ENCODE measurements at places on chromosomes 7 and 10. TPM values are rescaled to one million over a fixed set of nuclear protein-coding genes. Genes with fewer than 3 reads are reported as not detected.

The KNDC1 gene
- total RNA-seq, result not detected

The SLC4A2 gene
- 213 TPM for total RNA-seq

The FAM131B gene
- total RNA-seq, result 1.9 TPM

DNA sequence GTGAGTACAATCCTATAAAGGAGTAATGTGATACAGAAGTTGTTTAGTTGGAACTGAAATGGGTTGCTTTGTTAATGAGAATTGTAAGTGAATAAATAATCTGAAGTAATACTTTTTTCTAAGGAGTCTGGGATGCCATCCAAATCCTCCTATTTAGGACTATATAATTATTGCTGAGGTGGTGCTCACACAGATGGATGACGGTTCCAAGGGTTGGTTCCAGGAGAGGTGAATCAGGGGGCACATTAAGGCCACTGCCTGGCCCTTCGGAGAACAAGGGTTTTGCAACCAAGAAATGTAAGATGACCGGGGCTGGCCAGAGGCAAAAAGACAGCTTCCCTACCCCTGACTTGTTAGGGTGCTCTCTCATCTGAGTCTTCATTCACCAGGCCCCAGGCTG lies 352.7 kb downstream of the PHTF2 start:
- DNase-seq, result no peak
- no peaks in the 10 kb centered on the region for H3K36me3 ChIP-seq
- H3K27me3 ChIP-seq, result no peaks in the 10 kb centered on the region
- no peak overlapping the region for H3K4me3 ChIP-seq
- no peaks in the 10 kb centered on the region for H3K4me1 ChIP-seq

Measured in A673 (cell line).